Placental pericyte (primary cell): ENCODE measurements at places on chromosomes 13 and 19. TPM values are rescaled to one million over a fixed set of nuclear protein-coding genes. Genes with fewer than 3 reads are reported as not detected.

The DNAAF3 gene
- 0.66 TPM in 1 of 2 replicates, not detected in the other for total RNA-seq

The SERP2 gene
- 1.5 and 3.4 TPM in 2 replicates for total RNA-seq

The C19orf73 gene
- 0.66 and 1.3 TPM in 2 replicates for total RNA-seq

The ZNF541 gene
- total RNA-seq, result not detected in 2 replicates

The CABP5 gene
- not detected in 2 replicates for total RNA-seq

The CYP2B6 gene
- total RNA-seq, result not detected in 2 replicates

The PLPPR3 gene
- 0.22 TPM in 1 of 2 replicates, not detected in the other for total RNA-seq

The DLL3 gene
- total RNA-seq, result 0.43 TPM in 1 of 2 replicates, not detected in the other

The ONECUT3 gene
- not detected in 2 replicates for total RNA-seq

The ATP4B gene
- total RNA-seq, result not detected in 2 replicates

The HRC gene
- total RNA-seq, result not detected in 2 replicates

The MTUS2 gene
- total RNA-seq, result under 0.01 and 0.57 TPM in 2 replicates

The MAMSTR gene
- under 0.01 and 0.57 TPM in 2 replicates for total RNA-seq

The PSG5 gene
- total RNA-seq, result 0.66 and 5.3 TPM in 2 replicates

The GRK1 gene
- total RNA-seq, result under 0.01 TPM in 1 of 2 replicates, not detected in the other

The MEF2B gene
- total RNA-seq, result 0.22 TPM in 1 of 2 replicates, not detected in the other

The USHBP1 gene
- total RNA-seq, result 0.14 TPM in 1 of 2 replicates, not detected in the other

The PRTN3 gene
- total RNA-seq, result not detected in 2 replicates

The RGL3 gene
- total RNA-seq, result 1.4 and 2.4 TPM in 2 replicates

The ZNF177 gene
- 0.43 and 0.88 TPM in 2 replicates for total RNA-seq

The CEACAM3 gene
- total RNA-seq, result not detected in 2 replicates

The KL gene
- under 0.01 TPM in 1 of 2 replicates, not detected in the other for total RNA-seq
